ENCODE measurements at places on chromosomes 16 and 17.
A peak's percentile ranks its signal among the peaks of the same experiment; 100 is the strongest.

DNA sequence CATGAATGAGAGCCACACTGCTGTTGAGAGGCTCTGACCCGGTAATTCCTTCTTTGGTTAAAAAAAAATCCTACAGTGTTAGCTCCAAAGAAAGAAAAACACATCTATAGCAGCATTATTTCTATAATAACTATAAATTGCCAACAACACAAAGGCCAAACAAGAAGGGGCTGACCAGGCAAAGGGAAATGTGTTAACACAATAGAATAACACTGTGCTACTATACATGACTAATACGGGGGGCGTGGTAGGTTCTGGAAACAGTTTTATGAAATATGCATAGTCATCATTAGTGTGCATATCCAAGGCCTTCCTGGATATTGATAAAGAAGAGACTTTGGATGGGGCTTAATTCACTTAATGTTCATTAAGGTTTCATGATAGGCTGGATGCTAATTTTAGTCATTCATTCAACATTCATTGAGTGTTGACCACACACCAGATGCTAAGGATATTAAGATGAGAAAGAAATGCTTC is 50.0 kb upstream of the CCL1 start:
- no peak for DNase-seq

DNA sequence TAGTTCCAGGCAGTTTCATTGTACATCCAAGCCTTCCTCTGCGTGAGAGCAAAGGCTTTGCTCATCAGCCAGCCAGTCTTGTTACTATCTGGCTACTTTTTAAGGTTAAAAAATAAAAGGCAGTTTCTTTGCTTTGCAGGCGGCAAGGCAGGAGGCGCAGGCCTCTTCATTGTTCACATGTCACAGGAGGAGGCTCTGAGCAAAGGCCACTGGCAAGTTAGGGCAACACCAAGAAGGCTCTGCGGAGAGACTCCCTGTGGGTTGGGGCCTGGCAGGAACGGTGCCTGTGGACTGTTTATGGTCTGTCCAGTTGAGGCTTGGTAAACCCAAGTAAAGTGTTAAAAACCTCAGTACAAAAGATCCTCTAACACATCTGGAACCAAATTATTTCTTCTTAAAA is 3.9 kb upstream of the NT5C start:
- DNase-seq = no peak

DNA sequence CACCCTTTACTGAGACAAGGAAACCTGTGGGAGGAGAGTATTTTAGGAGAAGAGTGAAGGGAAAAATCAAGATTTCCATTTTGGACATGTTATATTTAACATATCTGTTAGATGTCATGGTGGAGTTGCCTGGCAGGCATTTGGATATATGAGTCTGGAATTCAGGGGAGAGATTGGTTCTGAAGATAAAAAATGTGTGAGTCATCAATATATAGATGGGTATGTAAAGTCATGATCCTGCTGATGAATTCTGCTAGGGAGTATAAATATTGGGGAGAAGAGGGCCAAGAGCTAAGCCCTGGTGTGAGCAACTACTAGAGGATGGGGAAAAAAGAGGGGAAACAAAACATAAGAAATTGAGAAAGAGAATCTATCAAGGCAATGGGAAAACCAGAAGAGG is 151.3 kb upstream of the SOX9 start:
- DNase-seq = no peak

GRCh38 chr17:7929158-7930023 is at the start of gene KCNAB3:
Gene KCNAB3, minus strand, starts transcription at chr17:7929856. Its CDS starts 421 bp downstream, at chr17:7929435.
- peak; percentile 80 for DNase-seq

GRCh38 chr17:64213995-64214811 is 48.9 kb downstream of the TEX2 start:
- no peak for DNase-seq

- DNase-seq = no peak
Observed at GRCh38 chr17:59244081-59244480, 23.8 kb downstream of the GDPD1 start.

DNA sequence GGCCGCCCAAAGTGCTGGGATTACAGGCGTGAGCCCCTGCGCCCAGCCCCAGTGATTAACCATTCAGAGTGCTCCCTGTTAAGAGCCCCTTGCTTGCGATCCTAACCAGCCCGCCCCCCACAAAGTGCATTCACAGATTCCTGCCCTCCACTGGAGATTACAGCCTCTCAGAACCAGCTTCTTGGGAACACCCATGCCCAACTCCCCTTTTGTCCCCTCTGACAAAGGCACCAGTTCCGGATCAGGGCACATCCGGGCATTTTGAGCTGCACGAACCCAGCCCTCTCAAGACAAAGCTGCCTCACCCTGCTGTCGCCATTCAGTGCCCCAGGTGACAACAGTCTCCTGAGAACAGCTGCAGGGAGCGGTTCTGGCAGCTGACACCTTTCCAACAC is 848 bp upstream of the KRT19 start:
- DNase-seq = no peak

- DNase-seq = no peak
Observed at GRCh38 chr17:77424585-77425344, 284.0 kb downstream of the SEC14L1 start.

DNA sequence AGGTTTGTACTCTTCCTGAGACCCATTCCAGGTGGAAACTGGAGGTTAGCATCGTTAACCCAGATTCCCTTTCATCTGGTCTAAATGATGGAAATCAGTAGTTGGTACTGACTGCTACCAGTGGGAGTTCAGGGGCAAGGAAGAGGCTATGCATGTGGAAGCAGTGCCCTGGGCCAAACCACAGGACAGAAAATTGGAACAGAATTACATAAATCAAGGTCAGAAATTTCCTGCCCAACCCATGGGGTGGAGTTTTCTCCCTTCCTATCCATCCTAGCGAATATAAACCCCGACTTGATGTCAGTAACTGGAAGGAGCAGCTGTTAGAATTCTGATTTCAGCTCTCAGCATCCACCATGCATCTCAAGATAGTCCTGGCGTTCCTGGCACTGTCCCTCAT is at the start of gene AOC2:
AOC2 (plus strand) TSS at position 310 of the 400 bp plus-strand sequence; CDS start at position 357, 47 bp downstream.
- DNase-seq = no peak

DNA sequence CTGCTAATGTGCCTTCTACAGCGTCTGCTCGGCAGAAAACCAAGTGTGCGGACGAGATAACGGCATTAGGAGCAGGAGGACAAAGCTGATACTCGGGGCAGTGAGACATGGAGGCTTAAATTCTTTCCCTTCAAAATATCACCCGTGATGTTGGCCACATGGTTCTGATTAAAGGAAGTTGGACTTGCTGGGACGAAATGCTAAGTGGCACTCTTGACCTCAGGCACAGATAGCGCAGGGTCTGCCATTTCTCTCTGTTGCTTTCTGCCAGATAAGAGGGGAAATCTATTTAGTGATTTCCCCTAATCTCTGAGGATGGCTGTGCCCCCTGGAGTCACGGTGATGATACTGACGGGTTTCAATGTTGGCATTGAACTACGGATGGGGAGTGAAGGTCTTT is 509.6 kb upstream of the EEF2KMT start:
- DNase-seq = no peak

GRCh38 chr17:73427198-73427597 is 115.4 kb upstream of the CDC42EP4 start:
- DNase-seq = no peak

DNA sequence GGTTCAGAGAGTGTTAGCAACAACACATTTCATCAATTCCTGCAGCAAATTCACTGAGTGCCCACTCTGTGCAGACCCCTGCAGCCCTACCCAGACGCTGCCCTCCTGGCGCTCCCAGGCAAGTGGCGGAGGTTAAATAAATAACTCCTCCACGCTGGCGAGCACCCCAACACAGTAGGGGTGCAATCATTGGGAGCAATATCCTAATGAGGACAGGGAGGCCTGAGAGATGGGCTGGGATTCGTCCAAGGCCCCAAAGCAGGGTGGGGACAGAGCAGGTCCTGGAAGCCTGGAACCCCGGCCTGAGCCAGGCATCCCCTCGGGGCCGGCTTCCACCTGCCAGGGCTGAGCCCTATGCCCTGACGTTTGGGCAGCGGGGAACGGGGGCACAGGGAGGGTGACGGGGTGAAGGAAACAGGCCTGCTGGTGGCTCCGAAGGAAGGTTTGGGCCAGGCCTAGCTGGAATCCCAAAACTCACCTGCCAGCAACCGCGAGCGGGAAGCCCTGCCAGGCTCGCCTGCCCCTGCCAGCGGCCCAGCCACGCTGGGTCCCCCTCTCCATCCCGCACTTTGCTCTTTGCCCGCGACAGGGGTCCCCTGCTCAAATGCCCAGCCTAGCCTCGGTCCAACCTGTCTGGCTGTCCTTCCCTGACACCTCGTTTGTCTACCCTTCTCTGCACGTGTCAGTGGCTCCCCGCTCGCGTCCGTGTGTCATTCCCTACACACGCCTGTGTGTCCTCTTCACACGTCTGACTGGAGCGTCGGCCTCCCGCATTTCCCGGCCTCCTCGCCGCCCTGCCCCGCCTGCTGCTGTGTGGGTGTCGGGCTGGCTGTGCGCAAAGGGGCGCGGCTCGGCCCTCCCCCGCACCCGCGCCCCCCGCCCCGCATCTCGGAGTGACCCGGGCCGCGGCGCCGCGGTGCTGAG is 721 bp upstream of the BEAN1 start:
- DNase-seq = no peak

- DNase-seq = no peak
Observed at GRCh38 chr16:71687861-71688260, 36.6 kb downstream of the PHLPP2 start.

GRCh38 chr17:74547736-74548135 is 1.8 kb upstream of the CD300C start:
- DNase-seq = peak; percentile 56

- peak; percentile 31 for DNase-seq
Observed at GRCh38 chr16:89095491-89095951, 1.9 kb downstream of the ACSF3 start.

- DNase-seq = no peak
Observed at GRCh38 chr17:29715680-29716079, 93.0 kb upstream of the CORO6 start.

GRCh38 chr16:85873153-85873552 is 25.8 kb upstream of the IRF8 start:
- DNase-seq = no peak

GRCh38 chr17:16129441-16130205 is 85.7 kb downstream of the NCOR1 start:
- DNase-seq = no peak

DNA sequence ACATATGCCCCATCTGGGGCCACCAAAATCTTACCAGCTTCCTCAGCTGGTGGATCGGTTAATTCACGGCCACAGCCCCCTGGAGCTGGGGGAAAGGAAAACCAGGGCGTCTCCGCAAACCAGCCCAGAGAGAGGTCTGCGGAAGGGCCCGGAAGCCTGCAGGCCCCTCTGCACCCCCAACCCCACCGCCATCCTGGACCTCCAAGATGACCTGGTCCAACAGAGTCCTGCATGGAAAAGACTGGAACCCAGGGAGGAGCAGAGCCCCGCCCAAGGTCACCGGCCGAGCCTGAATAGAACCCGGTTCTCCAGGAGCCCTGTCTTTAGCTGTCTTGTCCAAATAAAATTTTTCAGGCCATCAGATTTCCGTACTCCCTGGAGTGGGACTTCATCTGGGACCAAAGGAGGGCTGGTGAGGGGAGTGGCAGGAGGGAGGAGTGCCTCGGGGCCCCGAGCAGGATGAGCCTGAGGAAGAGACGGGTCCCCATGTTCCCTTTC is 37.4 kb upstream of the NDRG4 start:
- no peak for DNase-seq

DNA sequence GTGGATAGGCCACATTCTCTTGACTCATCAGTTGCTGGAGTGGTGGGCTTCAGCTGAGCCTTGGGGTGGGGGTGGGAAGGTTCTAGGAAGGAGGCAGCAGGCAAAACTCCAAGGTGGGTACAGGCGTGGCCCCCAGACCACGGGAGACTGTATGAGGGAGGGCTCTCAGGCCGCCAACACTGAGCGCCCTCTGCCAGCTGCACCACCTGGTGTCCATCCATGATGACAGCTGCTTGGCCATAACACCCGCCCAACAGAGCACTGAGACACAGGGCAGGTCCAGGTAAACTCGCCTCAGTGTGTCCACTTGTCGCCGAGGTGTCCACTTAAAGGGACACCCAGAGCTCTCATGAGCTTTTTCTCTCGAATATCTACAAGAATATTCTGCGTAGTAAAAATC is 133.5 kb downstream of the C16orf95 start:
- no peak for DNase-seq

- no peak for DNase-seq
Observed at GRCh38 chr17:64077379-64077778, 52.6 kb downstream of the ERN1 start.

GRCh38 chr16:12697437-12697836 is 106.2 kb downstream of the CPPED1 start:
- no peak for DNase-seq

GRCh38 chr17:78359321-78359996 is 418 bp downstream of the SOCS3 start:
- DNase-seq = peak; percentile 46

DNA sequence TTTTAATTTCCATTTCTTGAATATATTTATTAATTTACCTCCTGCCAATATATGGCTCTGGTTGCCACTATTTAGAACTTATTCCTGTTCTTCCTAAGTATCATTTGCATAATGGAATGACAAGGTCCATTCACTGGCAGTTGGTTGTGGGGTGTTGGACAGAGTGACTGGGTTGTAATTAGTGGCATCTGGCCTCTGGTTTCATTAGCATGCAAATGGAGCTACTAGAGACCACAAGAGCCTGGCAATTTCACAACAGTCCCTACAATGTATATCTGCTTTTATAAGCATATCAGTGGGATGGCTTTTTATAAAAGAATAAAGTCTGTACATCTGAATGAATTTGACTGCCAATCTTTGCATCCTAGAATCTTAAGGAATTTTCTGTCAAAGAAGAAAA is 1030.9 kb upstream of the CDH8 start:
- DNase-seq = no peak

DNA sequence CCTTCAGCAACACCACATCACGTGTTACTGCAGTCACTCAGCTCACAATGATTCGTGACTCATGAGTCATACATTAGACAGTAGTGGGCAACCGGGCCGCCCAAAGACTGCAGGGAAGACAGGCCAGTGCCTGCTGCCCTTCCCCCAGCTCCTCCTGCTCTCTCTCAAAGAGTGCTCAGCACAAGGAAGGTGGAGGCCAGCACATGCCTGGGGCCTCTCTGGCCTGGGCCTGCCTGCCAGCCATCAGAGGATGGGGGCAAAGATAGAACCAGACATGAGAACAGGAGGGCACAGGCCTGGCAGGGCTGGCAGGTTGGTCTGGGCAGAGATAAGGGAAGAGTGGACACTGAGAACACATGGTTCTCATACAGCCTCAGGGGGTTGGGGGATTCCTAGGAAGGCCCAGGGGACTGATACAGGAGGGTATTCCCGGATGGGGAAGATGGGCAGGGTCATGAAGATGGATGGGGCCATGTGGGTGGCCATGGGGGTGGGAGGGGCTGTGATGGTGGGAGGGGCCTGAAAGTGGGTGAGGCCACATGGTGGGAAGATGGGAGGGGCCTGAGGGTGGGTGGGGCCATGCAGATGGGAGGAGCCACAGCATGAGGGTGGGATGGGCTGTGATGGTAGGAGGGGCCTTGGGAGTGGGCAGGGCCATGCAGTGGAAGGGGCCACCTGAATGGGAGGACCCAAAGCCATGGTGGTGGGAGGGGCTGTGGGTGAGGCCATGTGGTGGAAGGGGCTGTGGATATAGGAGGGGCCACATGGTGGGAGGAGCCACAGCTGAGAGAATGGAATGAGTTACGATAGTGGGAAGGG is 29.0 kb downstream of the KATNB1 start:
- DNase-seq = peak; percentile 56

- peak; percentile 50 for DNase-seq
Observed at GRCh38 chr17:74296548-74296936, 22.5 kb downstream of the DNAI2 start.

- DNase-seq = no peak
Observed at GRCh38 chr16:74186561-74186971, 110.0 kb upstream of the PSMD7 start.
